Gastrocnemius medialis (tissue), 4 donors: ENCODE measurements at places on chromosomes 16 and 17.

DNA sequence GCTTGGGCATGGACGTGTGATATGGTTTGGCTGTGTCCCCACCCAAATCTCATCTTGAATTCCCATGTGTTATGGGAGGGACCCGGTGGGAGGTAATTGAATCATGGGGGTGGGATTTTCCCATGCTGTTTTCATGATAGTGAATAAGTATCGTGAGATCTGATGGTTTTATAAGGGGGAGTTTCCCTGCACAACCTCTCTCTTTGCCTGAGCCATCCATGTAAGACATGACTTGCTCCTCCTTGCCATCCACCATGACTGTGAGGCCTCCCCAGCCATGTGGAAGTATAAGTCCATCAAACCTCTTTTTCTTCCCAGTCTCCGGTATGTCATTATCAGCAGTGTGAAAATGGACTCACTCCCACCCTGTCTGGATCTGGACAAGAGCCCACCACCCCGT lies 393.4 kb downstream of the SEC14L1 start:
- no peak for DNase-seq

GRCh38 chr17:49333804-49334203 lies 28.2 kb downstream of the ZNF652 start:
- no peak for DNase-seq

- DNase-seq = no peak
Observed at GRCh38 chr17:40980117-40980516, 4.0 kb downstream of the KRT40 start.

GRCh38 chr17:3528880-3529511 lies 28.6 kb downstream of the TRPV3 start:
- no peak for DNase-seq

DNA sequence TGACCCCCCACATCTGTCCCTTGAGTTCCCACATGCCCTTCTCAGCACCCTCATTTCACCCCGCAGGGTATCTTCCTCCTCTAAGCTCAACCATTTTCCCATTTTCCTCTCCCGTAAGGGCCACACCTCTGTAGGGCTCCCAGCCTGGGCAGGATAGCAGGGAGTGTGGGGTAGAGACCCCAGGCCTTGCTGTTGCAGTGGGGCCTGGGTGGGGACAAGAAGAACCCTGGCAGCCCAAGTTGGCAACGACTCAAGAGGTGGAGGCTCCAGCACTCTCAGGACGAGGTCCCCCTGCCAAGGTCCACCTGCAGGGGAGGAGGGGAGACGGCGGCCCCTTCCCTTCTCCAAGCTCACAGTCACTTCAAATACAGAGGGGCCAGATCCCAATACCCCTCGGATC lies 2.0 kb upstream of the TMEM92 start:
- no peak for DNase-seq
